ENCODE measurements at places on chromosomes 6 and 20. TPM values are rescaled to one million over a fixed set of nuclear protein-coding genes. Genes with fewer than 3 reads are reported as not detected.

- peak; percentile 77 for DNase-seq
Measured at GRCh38 chr20:10075606-10076005, 40.8 kb downstream of the ANKEF1 start.

GRCh38 chr6:100457311-100457990, 7.3 kb downstream of the SIM1 start:
- no peak for DNase-seq

- no peak for DNase-seq
Measured at GRCh38 chr6:158293122-158293521, 19.1 kb upstream of the TULP4 start.

GRCh38 chr6:105759946-105760345, 326.2 kb upstream of the PRDM1 start:
- peak; percentile 90 for DNase-seq

The RNF39 gene
- 1.7 TPM for total RNA-seq

DNA sequence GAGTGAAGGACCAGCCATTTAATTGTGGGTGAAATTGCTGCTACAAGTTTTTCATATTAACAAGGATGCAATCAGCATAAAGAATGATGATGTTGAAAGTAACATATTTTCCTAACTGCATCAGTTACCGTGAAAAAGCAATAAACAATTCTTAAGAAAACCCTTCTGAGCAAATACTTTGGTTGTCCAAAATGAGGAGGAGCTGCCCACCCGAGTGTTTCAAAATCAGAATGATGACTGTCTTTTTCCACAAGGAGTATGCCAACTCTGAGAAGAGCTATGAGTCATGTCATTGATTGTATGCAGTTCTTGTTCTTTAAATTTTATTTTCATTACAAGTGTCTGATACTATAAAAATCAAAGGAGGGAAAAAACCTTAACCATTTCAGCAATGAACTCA, 470.5 kb downstream of the COL12A1 start:
- peak; percentile 85 for DNase-seq

All from bronchial epithelial cell (primary cell).